ENCODE measurements at places on chromosomes 16 and 17.

- DNase-seq = no peak
These were observed 7.8 kb upstream of the SLC38A10 start for GRCh38 chr17:81302861-81303333.

DNA sequence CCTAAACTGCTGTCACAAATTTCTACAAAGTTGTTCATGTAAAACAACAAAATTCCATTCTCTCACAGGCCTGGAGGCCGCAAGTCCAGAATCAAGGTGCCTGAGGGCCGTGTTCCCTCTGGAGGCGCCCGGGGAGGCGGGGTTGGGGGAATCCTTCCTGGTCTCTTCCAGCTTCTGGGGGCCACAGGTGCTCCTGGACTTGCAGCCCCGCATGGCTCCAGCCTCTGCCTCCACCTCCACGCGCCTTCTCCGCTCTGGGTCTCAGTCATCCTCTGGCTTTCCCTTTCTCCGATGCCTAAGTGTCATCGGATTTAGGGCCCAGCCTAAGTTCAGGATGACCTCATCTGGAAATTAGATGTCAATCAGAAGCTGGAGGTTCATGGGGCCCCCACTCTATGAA, 28.6 kb upstream of the BAHCC1 start:
- no peak for DNase-seq

DNA sequence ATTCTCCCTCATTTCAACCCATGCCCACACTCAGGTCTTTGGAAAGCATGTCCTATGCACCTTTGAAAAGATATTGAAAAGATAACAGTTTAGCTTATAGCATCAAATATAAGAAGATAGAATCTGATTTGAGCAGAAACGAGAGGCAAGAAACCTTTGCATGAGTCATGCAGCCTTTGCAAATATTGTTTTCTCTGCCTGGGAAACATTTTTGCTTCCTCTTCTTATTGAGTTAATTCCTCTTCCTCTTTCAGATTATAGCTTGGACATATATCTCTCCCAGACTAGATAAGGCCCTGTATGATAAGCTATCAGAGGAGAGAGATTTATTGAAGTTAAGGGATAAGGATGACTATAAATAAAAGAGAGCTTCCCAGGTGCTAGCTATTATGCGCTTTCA, 46.1 kb upstream of the KCNJ2 start:
- no peak for DNase-seq

GRCh38 chr16:64590513-64590912, 531.4 kb downstream of the CDH11 start:
- DNase-seq = no peak

- no peak for DNase-seq
These were observed 58.6 kb upstream of the ENDOV start for GRCh38 chr17:80356231-80356856.

DNA sequence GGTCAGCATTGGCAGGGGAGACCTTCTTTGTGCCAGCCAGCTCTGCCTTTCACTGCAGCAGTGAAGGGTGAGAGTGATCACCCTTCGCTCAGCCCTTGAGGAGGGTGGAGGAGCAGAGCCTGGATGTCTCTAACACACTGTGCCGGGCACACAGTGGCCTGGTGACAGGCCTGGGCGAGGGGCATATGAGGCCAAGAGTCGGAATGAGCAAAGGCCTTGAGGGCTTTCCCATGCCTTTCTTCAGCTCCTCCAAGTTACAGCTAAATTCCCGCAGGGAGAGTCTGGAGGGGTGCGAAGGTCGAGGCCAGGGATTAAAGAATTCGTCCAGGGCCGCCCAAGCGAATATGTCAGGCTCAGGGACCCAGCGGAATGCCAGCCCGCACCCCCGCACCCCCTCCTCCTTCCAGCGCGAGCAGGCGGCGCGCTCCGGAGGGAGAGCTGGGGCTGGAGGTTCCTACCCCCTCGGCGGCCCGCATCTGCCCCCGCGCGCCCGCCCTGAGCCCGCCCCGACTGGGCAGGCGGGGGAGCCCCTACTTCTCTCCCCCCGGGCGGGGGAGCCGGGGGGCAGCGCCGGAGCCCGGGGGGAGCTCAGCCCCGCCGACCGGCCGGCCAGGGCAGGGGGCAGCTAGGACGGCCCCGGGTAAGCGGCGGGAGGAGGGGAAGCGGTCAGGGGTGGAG, at the start of gene RASL10B:
Gene RASL10B (plus strand): TSS at position 401 of the 678 bp plus-strand sequence. CDS start 3,546 bp downstream, outside the sequence.
- DNase-seq = no peak

DNA sequence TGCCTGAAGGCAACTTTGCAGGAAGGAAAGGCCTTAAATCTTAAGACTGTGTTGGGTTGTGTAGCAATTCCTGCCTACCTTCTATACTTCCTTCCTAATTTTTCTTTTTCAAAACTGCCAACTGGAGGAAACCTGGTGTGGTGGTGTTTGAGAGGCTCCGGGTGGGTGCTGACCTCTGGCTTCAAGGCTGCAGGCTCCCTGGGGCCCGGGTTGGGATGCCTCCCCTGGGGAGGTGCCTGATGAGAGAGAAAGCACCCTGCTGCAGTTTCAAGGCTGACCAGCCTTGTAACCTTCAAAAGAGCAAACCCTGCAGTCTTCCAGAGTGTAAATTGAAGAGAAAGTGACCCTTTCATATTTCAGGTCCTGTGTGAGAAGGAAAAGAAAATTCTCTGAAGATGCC, 55.9 kb downstream of the MSI2 start:
- DNase-seq = no peak

GRCh38 chr17:80394629-80395216, 20.2 kb upstream of the ENDOV start:
- DNase-seq = no peak

DNA sequence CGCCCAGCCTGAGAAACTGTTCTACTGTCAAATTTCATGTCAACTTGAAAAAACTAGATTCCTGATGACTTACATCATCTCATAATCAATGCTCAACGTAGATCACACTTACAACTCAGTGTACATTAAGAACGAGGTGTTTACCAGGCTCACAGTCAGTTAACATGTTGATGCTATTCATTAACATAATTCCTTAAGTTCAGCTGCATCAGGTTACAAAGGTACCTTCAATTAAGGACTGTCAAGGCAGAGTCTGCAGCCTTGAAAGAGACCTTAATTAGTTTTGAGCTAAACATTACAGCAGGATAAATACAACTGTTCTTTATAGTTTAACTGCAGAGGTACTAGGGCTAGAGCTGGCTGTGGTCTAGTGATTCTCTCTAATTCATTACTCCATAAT, 1.9 kb downstream of the GNA13 start:
- DNase-seq = no peak

DNA sequence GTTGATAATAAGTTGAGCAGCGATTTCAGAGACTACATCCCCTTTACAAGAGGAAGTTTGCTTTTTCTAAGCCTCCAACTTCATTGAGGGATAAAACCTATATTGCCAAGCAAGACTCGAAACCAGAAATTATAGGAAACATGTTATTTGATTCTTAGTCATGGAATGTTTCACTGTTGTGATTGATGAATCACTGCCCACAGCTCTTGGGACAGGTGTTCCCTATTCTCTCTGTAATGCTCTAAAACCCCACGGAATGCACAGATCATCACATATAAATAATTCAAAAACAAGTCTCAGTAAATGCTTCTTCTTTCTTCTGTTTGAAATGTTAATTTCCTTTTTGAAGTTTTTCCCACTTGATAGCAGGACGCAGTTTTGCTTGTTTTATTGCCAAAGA, 809.5 kb upstream of the GOT2 start:
- no peak for DNase-seq

- DNase-seq = no peak
These were observed 14.2 kb downstream of the CDH16 start for GRCh38 chr16:66904428-66904845.

- DNase-seq = no peak
These were observed 1.2 kb downstream of the CNTNAP1 start for GRCh38 chr17:42683407-42684034.

DNA sequence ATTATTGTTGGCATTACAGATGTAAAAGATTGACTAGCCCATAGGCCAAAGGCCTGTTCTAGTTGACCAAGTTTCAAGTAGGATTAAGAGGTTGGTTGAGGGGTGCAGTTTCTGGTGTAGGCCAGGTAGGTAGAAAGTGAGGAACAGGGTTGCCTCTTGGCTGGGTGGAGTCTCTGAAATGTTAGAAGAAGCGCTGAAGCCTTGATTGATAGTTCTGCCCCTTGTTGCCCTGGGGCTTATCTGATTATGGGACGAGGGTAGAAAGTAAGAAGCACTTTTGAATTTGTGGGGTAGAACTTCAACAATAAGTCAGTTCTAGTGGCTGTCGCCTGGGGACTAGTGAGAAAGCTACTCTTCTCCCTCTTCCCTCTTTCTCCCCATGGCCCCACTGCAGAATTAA, 6.2 kb downstream of the BCL6B start:
- DNase-seq = no peak

- DNase-seq = no peak
These were observed 239.4 kb downstream of the MSI2 start for GRCh38 chr17:57495771-57496170.

- DNase-seq = no peak
These were observed 32.4 kb downstream of the SCNN1B start for GRCh38 chr16:23334457-23334853.

DNA sequence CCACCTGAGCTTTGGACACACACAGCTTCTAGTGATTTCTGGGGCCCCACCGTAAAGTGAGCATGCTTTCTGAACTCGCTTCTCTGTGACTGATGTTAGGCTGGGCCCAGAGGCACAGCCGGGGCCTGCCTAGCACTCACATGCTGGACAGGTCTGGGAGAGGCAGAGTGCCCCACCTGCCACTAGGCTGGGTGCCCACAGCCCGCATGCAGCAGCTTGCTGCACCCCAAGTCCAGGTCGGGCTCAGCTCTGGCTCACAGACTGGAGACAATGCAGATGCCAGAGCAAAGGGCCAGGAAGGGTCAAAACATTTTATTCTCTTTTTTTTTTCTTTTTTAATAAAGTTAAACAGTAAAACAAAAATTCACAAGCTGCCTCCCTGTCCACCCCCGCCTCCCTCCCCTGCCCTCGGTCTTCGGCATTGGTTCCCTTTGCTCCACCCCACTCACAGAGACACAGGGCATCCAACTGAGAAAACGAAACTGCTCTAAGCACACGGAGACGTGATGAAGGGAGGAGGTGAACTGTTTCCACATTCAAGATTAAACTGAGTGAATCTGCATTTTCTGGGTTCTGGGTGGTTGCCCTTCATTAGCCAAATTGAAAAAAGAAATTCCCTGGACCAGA, 9.7 kb downstream of the CNP start:
- DNase-seq = no peak

- peak; percentile 39 for DNase-seq
These were observed 112.1 kb downstream of the UTP18 start for GRCh38 chr17:51372345-51373004.

DNA sequence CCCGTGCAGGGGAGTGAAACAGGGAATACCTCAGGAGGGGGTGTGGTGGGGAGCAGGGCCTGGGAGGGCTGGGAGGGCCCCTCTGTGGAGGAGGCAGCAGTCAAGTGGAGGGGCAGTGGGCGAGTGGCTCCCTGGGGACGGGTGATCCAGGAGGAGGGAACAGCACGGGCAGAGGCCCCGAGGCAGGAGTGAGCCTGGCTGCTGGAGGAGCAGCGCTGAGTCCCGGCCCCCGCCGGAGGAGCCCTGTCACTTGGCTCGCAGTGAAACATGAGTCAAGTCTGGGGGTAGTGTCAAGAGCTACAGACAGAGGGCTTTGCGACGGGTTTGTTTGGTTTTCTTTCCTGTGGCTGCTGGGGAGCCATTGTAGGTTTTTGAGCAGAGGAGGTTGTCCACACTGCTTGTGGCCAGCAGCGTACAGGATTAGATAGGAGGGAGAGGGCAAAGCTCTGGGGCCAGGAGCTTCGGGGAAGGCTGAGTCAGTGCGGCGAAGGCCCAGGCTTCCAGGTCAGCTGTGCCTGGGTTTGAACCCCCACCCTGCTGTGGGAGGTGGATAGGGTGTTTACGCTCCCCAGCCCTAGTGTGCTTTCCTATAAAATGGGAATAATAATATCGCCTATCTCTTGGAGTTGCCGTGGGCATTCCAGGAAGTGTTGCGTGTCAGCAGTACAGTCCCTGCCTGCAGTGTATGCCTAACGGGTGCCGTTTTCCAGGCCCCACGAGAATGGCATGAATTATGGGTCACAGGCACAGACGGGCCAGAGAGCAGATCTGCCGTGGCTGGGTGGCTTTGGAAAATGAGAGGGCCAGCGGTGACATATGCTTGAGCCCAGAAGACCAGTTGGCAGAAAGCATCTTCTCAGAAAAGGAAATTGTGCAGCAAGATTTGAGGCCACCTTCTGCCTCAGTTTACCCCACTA, 115.9 kb upstream of the CIBAR2 start:
- DNase-seq = no peak

- DNase-seq = no peak
These were observed 4.5 kb upstream of the ZNF287 start for GRCh38 chr17:16573466-16573865.

DNA sequence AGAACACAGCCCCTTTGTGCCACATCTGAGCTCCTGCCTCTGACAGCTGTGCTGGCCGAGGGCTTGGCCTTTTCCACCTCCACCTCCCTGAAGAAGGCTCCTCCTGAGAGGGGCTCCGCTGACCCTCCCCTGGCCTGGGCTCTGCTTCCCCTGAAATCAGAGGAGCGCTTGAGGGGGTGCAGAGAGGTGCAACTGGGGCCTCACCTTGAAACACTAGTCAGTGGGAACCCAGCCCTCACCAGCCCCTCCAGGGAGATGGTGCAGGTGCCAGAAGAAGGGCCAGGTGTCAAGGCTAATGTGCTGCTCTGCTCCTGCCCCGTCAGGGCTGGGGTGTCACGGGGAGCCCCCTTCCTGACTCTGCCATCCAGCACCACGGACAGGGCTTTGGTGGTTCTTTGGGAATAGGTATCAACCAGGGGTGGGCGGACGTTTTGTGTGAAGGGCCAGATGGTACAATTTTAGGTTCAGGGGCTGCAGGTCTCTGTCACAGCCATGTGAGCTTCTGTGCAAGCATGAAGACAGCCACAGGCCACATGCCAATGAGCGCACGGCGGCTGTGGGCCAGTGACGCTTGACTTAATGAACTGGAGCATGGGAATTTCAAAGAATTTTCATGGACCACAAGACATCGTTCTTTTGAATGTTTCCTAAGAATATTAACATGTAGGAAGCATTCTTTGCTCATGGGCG, 2.1 kb upstream of the ZG16B start:
- DNase-seq = no peak

DNA sequence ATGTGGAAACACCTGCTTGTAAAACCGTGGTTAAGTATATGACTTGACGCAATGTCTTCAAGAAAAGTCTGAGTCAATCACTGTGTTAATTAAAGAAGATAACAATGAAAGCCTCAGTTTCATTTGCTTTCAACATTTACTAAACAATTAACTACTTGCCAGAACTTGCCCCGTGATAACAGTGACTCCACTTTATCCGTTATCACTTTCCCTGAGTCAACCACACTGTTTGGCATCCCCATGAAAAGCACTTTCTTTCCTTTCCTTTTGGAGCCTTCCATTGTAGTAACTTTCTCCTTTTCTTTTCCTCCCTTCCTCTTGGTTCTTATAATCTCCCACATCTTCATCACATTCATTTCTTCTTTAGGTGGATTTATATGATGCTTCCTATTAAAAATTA, 435.1 kb upstream of the GOT2 start:
- no peak for DNase-seq
